Spleen (tissue), 13 donors: ENCODE measurements at places on chromosomes 16 and 17. TPM values are rescaled to one million over a fixed set of nuclear protein-coding genes. Genes with fewer than 3 reads are reported as not detected.

PERCC1 gene
- total RNA-seq = not detected

C17orf100 gene
- total RNA-seq = 2.4 TPM

KRTAP2-2 gene
- total RNA-seq = not detected

GHDC gene
- total RNA-seq = 101 TPM

PNMT gene
- 0.51 TPM for total RNA-seq

SLC4A1 gene
- 26.2 TPM for total RNA-seq

SLC5A2 gene
- not detected for total RNA-seq

ESRP2 gene
- not detected for total RNA-seq

SDR42E2 gene
- total RNA-seq = not detected

EVPLL gene
- not detected for total RNA-seq

SSTR5 gene
- total RNA-seq = not detected

MAPT gene
- 0.66 TPM for total RNA-seq

NKD1 gene
- 9.8 TPM for total RNA-seq

SCGB1C2 gene
- total RNA-seq = not detected

FBRS gene
- 73.1 TPM for total RNA-seq

KRTAP2-3 gene
- total RNA-seq = not detected

KRTAP2-1 gene
- total RNA-seq = not detected

GRAPL gene
- 112 TPM for total RNA-seq

PPP1R27 gene
- total RNA-seq = not detected

KRTAP9-2 gene
- not detected for total RNA-seq

KREMEN2 gene
- total RNA-seq = not detected

TPSAB1 gene
- 1.9 TPM for total RNA-seq

SDR42E1 gene
- total RNA-seq = 3.0 TPM

BOLA2 gene
- 6.5 TPM for total RNA-seq
